ENCODE measurements at places on chromosomes 1 and 21.

DNA sequence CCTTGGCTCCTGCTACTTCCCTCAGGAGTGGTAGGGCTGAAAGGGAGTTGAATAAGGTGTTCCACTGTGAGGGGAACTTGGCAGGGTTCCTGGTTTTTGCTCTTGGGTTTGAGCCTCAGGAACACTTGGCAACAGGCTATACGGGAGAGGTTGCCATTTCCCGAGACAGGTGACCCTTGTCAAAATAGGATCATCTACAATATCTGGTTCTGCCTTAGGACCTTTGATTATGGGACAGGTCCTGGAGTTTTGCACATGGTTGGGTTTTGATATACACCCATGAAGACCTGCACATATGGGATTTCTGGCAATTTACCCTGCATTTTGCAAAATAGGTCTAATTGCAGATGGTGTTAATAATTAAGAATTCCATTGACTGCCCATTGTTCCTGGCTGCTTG, 31.1 kb downstream of the YY1AP1 start:
- DNase-seq, result no peak

GRCh38 chr1:205324781-205325180, 3.2 kb upstream of the NUAK2 start:
- DNase-seq, result no peak

DNA sequence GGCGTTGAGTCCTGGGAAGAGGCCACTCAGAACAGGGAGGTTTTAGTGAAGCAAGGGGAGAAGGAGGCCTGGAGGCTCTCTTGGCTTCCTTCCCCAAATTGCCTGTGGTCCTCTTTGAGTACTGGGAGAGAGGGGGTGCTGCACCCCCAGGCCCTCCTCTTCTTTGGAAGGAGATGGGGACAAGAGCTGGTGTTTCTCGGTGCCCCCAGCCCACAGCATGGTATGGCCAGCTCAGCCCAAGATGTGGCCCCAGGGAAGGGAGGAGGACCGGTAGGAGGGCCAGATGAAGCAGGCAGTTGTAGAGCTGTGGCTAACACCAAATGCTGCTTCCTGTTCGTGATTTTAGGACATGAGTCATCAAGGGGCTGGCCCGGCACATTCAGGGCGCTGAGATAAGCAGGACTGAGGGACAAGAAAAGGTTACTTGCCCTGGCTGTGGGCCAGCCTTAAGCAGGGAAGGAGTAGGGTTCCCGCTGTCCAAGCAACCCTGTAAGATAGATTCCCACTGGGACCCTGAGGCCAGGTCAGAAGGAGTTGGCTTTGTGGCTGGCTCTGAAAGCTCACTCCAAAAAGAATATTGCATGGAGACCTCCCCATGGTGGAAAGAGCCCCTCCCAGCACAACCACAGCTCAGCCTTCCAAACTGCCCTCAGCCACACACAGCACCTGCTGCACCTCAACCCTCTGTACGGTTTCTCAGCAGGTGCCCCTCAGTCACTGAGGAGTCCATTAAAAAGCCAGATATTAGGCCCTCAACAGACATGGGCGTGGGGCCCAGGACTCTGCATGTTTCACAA, 4.9 kb upstream of the TNFRSF1B start:
- DNase-seq, result no peak

DNA sequence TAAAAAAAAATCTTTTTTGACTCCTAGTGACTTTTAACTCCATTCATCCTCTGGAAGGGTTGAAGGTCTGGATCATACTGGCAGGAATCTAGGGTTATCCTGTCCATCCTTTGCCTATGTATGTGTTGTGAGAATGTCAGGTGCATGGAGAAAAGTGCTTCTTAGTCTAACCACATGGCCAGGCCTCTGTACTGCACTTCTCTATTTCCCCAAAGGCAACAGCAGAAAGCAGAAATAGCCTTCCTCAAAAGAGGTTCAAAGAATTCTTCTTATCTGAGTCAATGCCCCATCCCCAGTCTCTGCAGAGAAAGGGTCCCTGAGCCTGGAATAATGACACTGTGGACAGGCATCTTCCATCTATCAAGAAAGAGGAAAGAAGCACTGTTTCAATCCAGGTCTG, 85.7 kb upstream of the CD34 start:
- DNase-seq, result no peak

DNA sequence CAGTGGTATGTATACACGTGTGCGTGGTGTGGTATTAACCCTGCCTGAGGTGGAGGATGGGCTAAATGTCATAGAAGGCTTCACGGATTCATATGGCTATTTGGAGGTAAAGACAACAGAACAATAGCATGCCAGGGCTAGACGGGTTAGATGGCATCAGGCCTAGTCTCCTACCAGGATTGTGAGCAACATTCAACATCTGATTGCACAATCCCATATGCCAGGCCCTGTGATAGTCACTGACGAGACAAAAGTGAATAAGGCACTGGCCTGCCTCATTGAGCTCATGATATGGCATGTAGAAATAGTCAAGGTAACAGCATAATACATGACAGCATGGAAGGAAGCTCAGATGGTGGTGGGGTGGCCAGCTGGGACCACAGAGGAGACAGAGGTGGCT, 167.1 kb upstream of the BEND5 start:
- DNase-seq, result no peak

GRCh38 chr21:46052703-46053651, 44.9 kb upstream of the COL6A2 start:
- DNase-seq, result no peak

GRCh38 chr1:151976015-151976343, 17.7 kb downstream of the S100A10 start:
- no peak for DNase-seq

DNA sequence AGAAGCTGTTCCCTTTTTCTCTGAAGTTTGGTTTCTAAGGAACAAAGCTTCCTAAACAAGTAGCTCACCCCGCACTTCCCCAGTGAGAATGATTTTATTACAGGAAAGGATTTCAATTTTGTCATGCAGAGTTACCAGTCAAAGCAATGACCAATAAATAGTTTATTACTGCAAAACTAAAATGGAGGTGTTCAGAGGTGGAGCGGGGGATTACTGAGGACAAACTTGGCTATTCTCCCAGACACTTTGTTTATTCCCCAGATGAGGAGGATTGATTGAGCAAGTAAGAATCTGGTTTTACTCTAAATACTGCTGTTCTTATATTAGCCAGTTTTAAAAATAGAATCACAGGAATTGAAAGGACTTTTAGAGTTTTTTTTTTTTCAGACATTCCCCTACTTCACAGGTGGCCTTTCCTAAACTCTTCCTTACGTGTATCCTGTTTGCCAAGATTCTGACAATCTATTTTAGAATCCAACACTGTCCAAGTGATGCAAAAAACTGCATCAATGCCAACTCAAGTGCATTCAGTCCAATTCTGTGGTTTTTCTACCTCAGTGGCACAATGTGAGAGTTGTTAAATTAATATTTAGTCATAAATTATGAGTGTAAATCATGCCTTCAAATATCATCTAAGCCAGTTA, 136.1 kb downstream of the TNFSF18 start:
- DNase-seq, result no peak

DNA sequence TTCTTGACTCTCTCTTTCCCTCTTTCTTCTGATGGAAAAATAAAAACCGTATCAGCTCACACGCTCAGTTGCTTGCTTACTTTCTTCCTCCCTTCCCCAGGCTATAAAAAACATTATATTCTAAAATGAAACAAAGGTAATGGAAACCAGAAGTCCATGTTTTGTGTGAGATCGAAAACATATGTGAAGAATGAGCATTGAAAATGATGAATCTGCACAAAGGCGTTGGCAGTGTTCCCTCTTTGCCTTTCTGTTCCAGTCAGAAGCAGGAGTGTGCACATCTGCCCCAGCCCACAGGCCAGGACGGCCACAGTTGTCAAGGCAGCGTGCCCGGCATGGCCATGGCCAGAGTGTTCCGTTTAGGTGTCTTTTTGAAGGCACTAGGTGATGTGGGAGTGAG, 185.3 kb upstream of the USP24 start:
- DNase-seq, result no peak

DNA sequence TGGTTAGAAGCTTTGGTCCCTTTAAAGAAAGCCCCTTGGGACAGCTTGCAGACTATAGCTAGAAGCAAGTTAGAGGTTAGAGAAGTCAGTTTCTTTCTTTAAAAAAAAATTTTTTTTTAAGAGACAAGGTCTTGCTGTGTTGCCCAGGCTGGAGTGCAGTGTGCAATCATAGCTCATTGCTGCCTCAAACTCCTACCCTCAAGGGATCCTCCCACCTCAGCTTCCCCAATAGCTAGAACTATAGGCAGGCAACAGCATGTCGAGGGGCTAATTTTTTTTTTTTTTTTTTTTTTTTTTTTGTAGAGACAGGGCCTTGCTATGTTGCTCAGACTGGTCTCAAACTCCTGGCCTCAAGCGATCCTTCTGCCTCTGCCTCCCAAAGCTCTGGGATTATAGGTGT, 44.2 kb upstream of the ZNF326 start:
- DNase-seq, result no peak

- DNase-seq, result no peak
Observed at GRCh38 chr1:115437196-115437595, 99.1 kb upstream of the NGF start.

DNA sequence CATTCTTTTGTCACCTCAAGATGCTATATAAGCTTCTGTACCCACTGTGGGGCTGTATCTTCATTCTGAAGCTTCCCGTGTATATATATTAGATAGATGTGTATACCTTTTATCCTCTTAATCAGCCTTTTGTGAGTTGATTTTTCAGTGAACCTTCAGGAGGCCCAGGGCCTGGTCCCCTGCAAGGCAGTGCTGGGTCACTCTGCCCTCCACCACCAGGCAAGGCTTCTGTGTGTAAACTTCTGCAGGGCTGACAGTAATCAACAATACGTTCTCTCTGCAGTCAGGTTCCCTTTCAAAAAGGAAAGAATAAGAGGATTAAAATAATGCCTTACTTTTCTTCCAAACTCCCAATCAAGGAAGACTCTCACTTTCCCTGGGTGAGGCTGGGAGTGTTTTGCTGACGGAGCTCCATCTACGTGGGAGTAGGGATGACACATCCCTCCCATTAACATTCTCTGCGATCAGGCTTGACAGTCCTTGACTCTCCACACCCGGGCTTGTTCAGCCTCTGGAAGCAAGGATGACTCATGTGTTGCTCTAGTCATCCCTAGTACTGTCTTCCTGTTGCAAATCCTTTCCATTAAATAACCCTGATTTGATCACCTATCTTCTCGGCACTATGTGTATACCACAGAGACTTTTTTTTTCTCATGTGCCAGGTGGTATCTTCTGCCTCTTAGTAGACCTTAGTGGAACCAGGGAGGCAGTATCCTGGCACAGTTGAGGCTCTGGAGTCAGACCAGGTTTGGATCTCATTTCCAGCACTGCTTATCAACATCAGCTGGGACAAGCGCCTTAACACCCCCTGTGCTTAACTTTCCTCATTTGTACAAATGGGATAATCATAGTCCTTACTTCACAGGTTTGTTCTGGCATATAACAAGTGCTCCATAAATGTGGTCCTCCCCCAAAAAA, 70.3 kb upstream of the KCNK1 start:
- DNase-seq, result no peak

DNA sequence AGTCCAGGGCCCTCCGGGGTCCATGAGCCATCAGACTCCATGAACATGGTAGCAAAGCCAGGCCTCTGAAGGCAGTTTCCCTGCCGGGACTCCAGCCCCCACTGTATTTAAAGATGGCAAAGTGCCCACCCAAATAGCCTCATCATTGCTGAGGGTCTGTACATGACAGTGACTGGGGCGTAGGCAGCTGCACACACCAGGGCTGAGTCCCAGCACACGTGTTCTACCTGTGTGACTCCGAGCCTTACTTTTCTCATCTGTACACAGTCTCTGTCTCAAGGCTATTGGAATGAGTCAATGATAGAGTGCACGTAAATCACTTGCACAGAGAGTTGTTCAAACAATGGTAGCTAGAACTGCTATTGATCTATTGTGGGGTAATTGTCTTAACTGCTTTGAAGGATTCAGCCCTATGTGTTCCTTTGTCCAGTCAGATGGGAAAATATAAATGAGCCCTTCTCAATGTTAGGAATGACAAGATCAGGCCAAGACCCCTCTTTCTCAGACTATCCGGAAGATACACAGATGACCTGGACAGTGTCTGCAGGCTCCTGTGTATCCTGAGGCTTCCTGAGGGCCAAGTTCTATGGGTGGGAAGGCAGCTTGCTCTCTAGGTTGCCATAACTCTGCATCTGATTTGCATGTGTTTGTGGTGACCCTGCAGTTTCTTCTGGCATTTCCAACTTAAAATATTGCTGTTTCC, 48.9 kb downstream of the RASSF5 start:
- DNase-seq, result peak; percentile 42

DNA sequence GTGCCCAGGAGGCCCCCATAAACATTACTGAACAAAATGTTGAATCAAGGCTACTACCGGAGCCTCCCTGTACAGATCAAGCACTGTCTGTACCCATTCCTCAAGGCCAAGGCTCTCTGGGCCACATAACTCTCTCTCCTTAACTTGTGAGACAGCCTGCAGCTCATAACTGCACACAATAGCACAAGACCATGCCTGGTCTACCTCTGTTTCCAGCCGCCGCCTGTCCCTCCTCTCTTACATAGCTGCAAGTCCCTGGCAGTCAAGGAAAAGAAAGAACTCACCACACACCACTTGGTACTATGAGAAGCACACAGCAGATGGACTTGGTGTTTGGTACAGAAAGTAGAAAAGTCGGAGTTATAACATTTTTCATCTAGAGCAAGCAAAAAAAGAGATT, 91.1 kb downstream of the SSBP3 start:
- DNase-seq, result no peak

GRCh38 chr1:12161324-12161661, 5.5 kb upstream of the TNFRSF1B start:
- DNase-seq, result no peak

GRCh38 chr1:9630331-9631111, 21.0 kb upstream of the PIK3CD start:
- no peak for DNase-seq

- DNase-seq, result no peak
Observed at GRCh38 chr1:247115141-247115510, 11.0 kb upstream of the ZNF669 start.
